ENCODE measurements at places on chromosomes 1 and 21. TPM values are rescaled to one million over a fixed set of nuclear protein-coding genes. Genes with fewer than 3 reads are reported as not detected.

GRCh38 chr1:67192902-67193301 lies 26.6 kb downstream of the IL23R start:
- DNase-seq: no peak

DNA sequence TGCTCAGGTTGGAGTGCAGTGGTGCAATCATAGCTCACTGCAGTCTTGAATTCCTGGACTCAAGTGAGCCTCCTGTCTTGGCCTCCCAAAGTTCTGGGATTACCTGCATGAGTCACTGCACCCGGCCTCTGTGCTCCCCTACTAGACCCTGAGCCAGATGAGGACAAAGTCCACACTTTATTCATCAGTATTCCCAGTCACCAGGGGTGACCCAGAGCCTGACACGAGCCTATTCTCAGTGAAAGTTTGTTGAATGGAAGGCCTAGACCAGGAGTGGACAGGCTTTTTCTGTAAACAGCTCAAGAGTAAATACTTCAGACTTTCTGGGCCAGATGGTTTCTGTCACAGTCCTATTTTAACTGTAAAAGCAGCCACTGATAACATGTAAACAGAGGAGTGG lies 68.2 kb downstream of the MAB21L3 start:
- peak; percentile 72 for DNase-seq

- DNase-seq: no peak
Observed at GRCh38 chr1:232305050-232305449, 324.9 kb downstream of the SIPA1L2 start.

GRCh38 chr1:153498746-153499145 lies 37.0 kb downstream of the S100A6 start:
- no peak for DNase-seq

DNA sequence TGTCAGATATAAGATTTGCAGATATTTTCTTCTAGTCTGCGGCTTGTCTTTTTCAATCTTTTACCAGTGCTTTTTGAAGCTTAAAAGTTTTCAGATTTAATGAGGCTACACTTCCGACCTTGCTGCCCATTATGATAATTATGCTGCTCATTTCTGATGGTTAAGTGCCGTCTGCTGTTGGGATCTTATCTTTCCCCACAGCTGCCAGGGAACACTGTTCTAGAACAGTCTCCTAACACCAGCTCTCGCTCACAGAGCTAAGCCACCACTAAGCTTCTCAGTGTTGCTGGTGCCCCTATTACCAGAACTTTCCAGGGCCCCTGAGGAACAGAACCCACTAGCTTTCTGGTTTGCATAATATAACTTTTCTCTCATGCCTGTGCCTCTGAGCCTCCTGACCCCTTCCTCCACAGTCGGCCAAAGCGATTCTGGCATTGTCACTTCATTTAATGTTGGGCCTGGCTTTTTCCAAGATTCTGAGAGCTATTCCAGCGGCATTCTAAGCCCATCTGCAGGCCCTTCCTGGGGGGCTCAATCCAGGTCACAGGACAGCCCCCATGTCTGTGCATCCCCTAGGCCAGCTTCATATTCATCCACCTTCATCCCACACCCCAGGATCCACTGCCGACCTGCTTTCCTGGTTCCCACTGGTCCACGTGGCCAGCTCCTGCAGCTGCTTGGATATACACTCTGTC lies 237.0 kb downstream of the PTPRU start:
- DNase-seq: no peak

DNA sequence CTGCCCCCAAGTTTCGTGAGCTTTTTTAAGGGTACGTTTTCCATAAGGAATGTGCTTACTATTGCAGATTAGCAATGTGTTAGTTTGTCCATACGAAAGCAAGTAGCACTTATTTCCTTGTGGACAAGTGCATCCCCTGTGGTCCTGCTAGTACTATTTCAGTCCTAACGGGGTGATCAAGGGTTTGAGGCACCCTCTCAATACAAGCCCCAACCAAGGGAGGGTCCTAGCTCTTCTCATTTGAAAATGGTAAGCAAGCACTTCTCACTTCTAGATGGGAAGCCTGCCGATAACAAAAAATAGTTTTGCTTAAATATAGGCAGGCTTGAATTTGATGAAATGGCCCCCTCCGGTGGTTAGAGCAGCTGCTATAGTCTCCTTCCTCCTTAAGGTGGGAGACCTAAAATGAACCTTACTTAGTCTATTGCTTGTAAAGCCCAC lies 64.0 kb upstream of the HMCN1 start:
- no peak for DNase-seq

DNA sequence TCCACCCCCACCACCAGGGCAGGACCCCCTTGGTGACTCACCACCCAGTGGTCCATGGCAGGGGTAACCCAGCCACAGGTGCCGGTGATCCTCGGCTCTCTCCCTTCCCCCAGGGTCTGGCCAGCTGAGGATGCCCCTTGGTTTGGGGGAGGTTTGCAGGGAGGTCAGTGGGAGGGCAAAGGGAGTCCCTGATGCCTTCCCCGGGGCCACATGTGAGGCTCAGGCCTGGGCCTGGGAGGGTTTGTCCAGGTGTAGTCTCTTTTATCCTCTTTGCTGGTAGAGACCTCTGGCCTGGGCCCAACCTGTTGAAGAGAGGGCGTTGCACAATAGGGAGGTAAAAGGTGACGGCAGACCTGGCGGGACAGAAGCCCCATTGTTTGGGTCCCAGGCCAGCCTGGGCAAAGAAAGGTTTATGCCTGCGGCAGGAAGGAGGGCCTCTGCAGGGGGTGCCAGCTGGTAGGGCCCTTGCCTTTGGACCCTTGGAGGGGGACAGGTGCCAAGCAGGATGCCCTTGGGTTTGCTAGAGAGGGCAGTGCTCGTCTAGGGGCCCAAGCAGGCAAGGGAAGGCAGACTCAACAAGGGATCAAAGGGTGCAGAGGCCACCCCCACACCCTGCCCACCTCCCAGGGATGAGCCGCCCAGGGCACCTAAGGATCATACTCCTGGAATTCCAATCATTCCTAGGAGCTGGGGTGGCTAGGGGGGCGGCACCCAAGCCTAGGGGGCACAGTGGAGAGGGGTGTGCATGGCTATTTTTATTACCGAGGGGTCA lies 760 bp upstream of the TINAGL1 start:
- DNase-seq: peak; percentile 79

Gene KCND3
- 0.35 TPM for total RNA-seq

Gene LCE1B
- not detected for total RNA-seq

Measured in Peyer's patch (tissue), 4 donors.